Activated naive CD8-positive, alpha-beta T cell treated with anti-CD3 and anti-CD28 coated beads, Interleukin-2, amount 50 U/mL, for 16 hours (primary cell): ENCODE measurements at places on chromosomes 6 and 20.

GRCh38 chr6:41336824-41337223, 1.4 kb downstream of the NCR2 start:
- DNase-seq, result no peak

GRCh38 chr6:151014404-151015100, 149.1 kb downstream of the MTHFD1L start:
- DNase-seq, result peak; percentile 10

- DNase-seq, result no peak
Observed at GRCh38 chr20:11296951-11297350, 620.7 kb upstream of the BTBD3 start.

- DNase-seq, result no peak
Observed at GRCh38 chr6:73108949-73109348, 116.3 kb downstream of the KHDC1L start.

DNA sequence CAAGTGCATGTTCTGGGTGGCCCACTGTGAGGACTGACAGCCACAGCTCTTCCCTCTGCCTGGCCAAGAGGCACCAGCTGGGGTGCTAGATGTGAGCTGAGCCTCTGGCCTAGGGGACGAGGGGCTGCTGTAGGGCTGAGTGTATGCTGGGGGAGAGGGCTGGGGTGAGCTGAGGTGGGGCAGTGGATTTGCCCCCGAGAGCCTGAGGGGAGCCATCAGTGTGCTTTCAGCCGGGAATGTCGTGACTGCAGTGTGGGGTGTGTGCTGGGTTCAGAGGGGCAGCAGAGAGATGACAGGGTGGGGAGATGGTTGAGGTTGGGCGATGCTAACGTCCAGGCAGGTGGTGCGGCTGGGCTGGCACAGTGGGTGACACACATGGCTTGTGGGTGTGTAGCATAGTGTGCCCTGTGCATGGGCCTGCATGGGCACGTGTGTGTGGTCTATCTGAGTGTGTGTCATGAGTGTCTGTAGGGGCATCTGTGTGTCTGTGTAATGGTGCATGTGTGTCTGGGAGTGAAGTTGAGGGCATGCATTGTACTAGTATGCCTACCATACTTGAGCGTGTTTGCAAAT, 46.0 kb upstream of the BLCAP start:
- no peak for DNase-seq

- no peak for DNase-seq
Observed at GRCh38 chr6:47321577-47321976, 11.9 kb upstream of the TNFRSF21 start.

DNA sequence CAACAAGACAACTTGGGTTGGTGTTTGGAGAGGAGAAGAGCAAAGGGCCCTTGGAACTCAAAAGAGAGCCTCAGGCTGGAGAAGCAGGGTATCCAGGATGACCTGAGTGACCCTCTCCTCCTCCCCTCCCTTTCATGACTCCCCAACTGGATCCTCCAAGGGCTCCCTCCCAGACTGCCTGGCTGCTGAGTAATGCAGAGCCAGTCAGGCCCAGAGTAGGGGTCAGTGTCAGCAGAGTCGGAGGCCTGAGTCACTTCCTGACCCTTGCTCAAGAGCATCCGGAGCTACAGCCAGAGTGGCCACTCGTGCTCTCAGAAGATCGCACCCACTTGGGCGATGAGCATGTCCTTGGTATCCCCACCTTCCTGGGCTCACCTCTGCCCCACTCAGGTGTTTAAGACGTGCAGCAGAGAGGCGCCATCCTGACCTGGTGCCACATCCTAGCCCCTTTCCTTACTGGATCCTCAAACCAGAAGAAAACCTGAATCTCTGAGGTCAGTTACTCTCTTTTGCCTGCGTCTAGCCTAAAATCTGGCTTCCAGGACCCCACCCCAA, 2.8 kb upstream of the MAPK13 start:
- DNase-seq, result no peak

DNA sequence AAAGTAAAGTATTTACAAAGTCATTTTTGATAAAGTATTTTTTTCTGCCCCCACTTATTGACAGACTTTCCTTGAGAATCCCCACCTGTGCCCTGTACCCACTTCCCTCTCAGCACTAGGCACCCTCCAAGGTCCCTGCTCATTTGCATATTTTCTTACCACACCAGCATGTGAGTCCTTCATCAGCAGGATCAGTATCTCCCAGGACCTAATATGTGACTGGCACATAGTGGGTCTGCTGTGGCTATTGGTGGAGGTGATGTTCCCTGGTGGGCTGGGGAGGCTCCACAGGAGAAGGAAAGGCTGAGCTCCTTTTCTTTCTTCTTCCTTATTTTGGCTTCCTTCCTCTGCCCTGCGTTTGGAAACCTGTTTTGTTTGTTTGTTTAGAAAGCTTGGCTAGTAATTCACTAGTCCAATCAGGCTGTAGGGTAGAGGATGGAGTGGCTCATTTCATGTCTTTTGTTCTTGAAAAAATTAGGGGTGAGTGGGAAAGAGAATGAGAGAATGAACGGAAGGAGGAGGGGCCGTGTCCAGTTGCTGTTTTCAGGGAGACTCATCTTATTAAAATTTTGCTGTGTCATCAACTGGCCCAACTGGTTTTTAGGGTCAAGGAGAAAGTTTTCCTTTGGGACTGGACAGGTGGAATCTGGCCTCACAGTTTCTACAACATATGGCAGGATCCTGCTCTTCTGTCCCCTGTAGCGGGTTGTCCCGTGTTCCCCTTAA, 2.8 kb upstream of the RNF24 start:
- DNase-seq, result no peak

DNA sequence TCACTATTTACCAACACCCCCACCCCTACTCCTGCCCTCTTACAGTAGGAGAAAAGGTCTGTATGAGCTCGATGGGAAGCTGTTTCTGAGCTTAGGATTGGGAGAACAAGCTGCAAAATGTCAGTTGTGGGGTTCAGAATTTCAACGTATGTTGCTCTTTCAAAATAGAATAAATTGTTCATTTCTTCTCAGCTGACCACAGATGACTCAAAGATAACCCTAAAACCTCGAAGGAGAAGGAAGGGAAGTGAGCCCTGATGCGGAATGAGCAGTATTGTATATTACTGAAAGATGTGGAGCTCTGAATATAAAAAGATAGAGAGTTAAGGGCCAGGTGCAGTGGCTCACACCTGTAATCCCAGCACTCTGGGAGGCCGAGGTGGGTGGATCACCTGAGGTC, 35.9 kb upstream of the MYLIP start:
- no peak for DNase-seq

DNA sequence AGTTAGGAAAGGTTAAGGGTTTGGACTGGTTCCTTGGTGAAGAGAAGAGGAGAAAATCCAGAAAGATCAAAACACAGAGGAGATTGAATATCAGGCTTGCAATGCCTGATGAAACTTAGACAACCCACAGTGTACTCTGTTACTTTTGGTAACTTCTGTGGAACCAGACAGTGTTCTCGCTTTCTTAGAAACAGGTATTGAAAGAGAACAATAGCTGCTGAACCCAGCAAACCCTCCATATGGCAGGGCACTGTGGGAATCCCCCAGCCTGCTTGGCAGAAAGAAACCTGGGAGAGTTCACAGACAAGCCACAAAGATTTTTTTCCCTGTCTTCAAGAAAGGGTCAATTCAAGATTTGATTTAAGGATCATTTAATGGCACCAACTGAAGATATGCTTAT, 342.8 kb downstream of the FOXA2 start:
- no peak for DNase-seq

DNA sequence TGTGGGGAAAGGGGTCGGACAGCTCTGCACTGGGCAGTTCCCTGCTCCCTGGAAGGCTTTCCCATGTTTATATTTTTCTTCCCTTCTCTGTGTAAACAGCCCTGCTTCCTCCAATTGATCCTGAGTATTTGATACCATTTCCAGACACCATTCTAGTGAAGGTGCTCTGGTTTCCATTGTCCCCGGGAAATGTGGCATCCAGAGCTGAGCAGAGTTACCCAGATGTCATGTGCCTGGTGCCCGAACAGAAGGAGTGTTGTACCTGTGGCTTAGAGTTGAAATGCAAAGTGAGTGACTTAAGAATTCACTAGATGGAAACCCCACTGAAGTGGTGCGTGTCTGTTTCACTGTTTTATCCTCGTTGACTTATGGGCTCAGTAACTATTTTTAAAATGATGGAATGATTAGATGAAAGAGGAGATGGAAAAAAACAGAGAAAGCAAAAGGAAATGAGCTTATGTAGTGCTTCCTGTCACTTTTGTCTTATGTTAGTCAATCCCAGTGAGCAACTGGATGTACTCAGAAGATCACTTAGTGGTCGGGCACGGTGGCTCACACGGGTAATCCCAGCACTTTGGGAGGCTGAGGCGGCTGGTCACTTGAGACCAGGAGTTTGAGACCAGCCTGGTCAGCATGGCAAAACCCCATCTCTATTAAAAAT, 83.8 kb downstream of the SASH1 start:
- no peak for DNase-seq

DNA sequence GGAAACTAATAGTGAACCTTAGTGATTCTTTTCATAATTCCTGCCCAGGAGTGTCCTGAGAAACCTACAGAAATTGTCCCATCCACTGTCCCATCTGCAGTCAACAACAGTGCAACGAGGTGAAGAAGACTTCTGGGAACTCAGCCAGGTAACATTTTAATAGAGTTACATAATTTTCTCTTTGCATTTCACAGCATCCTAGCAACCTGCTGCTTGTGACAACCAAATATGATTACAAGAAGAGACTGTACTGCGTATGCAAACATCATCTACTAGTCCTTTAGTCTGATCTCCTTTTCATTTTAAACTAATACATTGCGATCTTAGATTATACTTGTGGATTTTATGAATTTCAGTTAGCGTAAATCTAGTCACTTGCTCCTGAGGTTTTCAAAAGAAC, 951.6 kb downstream of the TFAP2A start:
- no peak for DNase-seq

GRCh38 chr6:17390276-17390675, 3.1 kb upstream of the CAP2 start:
- DNase-seq, result no peak

DNA sequence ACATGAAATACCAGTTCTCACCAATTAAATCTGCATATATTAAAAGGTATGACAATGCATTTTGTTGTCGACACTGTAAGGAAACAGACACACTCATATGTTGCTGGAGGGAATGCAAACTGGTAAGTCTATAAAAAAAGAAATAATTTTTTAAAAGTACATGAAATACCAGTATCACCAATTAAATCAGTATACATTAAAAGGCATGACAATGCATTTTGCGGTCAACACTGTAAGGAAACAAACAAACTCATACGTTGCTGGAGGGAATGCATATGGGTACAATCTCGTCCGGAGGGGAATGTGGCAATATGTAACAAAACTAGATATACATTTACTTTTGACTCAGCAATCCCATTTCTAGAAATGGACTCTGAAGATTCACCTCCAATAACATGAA, 6.5 kb downstream of the ZNF322 start:
- DNase-seq, result no peak

DNA sequence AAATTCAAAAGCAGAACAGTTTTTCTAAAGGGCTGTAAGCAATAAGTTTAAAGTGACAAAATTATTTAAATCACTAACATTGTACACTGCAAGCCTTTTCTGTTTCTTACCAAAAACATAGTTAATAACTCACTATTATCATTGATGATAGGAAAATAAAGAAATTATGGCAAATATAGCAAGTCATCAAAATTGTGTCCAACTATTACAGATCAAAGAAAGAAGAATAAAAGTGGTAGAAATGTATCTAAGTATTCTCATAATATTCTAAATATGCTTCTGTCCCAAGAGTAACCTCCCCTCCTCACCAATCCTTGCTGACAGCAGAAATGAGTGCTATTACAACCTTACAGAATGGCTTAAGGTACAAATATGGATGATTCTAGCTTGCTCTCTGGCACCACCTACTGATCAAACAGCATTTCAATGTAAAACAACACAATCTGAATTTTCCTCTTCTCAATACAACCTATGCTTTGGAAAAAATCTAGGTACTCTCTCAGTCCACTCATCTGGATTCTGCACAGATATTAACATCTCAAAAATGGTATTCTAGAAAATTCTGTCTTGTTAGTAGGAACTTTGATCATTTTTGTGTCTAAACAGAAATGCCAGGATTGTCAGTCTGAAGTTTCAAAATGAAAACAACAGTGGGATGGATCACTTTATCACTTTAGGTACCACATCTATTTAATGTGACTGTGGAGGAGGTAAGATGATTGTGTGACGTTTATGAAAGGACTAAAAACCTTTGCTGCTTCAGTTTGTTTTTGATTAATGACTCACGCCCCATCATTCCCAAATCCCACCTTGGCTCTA, 40.9 kb downstream of the ZFP64 start:
- DNase-seq, result no peak

DNA sequence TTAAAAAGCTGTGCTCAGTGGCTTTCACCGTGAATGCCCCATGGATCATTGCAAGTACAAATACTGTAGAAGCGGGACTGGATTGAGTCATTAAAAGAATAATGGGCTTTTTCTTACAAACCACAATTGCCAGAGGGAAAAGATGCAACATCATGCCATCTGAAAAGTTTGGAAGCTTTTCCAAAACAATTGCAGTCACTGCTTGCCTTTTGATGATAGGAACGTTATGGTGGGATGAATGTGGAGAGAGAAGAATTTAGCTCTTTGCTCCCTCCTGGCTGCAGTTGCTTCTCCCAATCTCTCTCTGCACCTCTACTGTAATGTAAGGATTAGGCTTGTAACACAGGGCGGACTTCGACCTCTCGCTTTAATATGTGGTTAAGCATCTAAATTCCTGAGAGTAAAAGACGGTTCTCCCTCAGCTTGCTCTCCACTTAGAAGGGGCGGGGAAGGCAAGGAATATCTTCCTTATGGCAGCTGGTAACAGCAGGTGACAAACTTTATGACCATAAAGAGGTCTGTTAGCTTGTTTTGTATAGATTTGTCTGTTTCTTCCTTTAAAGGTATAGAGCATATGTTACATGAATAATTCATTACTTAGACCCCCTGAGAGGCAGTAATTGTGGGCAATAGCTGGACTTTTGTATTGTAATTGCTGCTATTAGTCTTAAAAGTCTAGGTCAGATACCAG, 376.1 kb downstream of the UTRN start:
- no peak for DNase-seq

DNA sequence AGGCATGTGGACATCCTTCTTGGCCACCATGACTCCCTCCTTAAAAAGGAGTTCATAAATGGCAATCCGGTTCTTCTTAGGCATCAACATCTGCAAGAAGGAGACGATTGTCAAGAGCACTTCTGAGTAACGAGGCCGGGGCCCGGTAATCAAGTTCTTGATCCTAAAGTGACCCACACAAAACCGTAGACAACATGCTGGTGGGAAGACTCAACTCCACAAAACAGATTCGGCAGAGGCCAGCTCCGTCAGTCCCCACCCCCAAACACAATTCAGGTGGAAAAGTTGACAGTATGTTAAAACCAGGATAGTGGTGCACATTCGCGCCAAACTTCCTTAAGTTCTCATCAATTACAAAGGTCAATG, 754 bp downstream of the RPS10 start:
- DNase-seq, result no peak

- DNase-seq, result no peak
Observed at GRCh38 chr20:17731233-17731632, 31.5 kb downstream of the BANF2 start.

DNA sequence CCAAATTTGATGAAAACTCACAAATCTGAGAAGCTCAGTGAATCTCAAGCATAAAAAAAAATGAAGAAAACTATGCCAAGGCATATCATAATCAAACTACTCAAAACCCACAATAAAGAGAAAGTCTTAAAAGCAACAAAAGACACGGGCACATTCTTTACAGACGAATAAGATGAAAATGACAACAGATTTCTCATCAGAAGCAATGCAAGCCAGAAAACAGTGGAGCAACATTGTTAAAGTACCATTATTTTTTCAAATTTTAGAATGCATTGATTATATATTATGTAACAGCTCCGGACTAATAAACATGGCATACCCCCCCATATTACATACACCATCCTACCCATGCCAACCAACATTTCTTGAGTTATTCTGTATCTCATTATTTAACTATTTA, 55.3 kb upstream of the INSM1 start:
- no peak for DNase-seq

GRCh38 chr6:28634411-28634760, 108.7 kb downstream of the GPX5 start:
- DNase-seq, result no peak
